SJSA1 (cell line): ENCODE measurements at places on chromosomes 2 and 18. TPM values are rescaled to one million over a fixed set of nuclear protein-coding genes. Genes with fewer than 3 reads are reported as not detected.
A peak's percentile ranks its signal among the peaks of the same experiment; 100 is the strongest.

- no peak for DNase-seq
Observed at GRCh38 chr18:57784034-57784800, 18.9 kb downstream of the ATP8B1 start.

The UGT1A4 gene
- not detected in 2 replicates for total RNA-seq

DNA sequence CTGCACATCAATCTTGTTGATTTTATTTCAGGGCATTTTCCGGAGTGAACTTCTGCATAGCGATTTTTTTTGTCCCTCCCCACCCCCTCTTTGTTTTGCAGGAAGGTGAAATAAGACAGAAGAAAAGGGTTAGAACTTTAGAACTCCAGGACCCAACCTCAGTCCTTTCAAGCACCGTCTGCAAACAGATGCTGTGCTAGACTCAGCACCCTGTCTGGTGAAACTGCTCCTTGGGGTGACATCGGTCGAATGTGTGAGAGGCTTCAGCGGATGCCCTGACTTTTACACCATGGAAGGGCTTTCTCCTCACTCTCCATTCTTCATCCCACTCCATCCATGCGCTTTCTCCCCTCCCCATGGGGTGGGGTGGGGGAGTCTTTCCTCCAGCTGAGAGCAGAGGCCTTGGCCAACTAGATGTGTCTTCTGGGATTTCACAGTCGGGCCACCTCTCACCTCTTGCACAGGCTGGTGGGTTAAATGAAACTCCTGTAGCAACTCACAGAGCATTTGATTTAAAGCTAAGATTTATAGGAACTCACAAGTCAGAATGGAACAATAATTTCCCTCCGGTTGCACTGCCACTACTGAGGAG lies 43.3 kb upstream of the EDAR start:
- no peak for DNase-seq

GRCh38 chr2:20197192-20197591 lies 27.7 kb downstream of the SDC1 start:
- no peak for DNase-seq

DNA sequence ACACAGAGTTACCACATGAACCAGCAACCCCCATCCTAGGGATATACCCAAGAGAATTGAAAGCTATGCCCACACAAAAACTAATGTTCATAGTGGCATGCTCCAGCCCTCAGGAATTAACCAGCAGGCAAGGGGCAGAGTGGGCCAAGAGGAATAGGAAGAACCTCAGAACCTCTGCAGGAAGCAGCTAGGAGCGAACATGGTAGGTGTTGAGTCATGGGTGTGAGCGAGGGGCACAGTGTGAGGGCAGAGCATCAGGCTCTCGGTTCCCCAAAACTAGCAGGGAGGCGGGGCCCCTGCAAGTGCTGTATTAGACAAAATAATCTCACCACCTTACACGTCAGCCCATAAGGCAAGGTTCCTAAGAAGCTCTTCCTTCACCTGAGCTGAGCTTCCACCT lies 5.6 kb upstream of the RUFY4 start:
- DNase-seq = no peak

GRCh38 chr2:68464651-68465050 lies 2.4 kb downstream of the FBXO48 start:
- no peak for DNase-seq

- no peak for DNase-seq
Observed at GRCh38 chr2:132253496-132254305, 91.9 kb upstream of the ANKRD30BL start.

The GCG gene
- not detected in 2 replicates for total RNA-seq

DNA sequence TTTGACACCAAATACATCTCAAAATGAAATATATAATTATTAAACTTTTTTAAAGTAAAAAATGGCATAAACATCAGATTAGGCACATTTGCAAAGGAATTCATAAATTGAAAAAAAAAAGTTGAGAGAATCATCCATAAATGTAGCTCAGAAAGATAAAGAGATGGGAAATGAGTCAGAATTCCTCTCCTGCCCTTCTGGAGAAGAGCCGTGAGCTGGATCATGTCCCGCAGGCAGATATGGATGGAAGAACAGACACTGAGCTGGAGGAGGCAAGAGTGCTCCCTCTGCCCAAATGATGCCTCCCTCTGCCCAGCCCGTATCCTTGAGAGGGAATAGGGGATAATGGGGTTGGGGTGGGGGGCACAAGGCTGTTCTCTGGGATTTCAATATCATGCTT lies 190.9 kb downstream of the TFCP2L1 start:
- DNase-seq = no peak

GRCh38 chr18:63063171-63063570 lies 256.4 kb downstream of the BCL2 start:
- peak; percentile 84 for DNase-seq

- no peak for DNase-seq
Observed at GRCh38 chr2:104969564-104969963, 68.3 kb upstream of the MRPS9 start.

The ANXA4 gene
- 9.6 and 18.2 TPM in 2 replicates for total RNA-seq

The ALPI gene
- not detected in 2 replicates for total RNA-seq

GRCh38 chr2:229408356-229408755 lies 137.3 kb upstream of the PID1 start:
- peak; percentile 78 for DNase-seq

GRCh38 chr2:18645315-18645714 lies 55.9 kb upstream of the NT5C1B start:
- DNase-seq = no peak

GRCh38 chr2:197890168-197890567 lies 85.8 kb downstream of the PLCL1 start:
- no peak for DNase-seq

DNA sequence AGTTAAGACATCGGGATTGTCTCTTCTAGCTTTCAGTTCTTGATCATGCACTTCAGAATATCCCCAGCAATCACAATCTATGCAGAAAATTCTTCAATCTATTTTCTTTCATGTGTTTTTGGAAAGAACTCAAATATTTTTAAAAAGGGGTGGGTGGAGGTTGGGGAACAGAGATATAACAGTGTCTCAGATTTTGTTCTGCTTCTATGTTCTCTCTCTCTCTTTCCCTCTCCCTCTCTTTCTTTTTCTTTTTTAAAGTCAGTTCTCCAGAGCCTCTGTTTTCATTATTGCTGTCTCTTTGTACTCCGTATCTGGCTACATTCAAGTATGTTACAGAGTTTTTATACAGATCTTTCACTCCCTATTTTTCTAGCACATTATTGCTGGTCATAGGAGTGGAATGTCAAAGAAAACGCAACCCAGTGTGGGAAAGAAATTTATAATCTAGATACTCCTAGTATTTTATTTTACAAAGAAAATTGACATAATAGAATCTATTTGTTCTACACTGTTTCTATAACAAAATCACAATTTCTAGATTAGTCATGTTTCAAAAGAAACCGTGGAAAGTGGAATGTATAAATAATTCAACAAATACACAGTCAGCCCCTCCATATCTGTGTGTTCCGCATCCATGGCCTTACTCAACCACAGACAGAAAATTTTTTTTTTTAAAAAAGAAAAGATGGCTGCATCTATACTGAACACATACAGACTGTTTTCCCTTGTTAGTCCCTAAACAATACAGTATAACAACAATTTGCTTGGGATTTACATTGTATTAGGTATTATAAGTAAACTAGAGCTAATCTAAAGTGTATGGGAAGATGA lies 11.2 kb upstream of the NEMP2 start:
- DNase-seq = no peak

The SCN9A gene
- total RNA-seq = 11.5 and 19.9 TPM in 2 replicates

GRCh38 chr18:50992351-50992762 lies 24.5 kb downstream of the ELAC1 start:
- DNase-seq = no peak

GRCh38 chr18:5640939-5641338 lies 97.1 kb upstream of the EPB41L3 start:
- no peak for DNase-seq

- DNase-seq = no peak
Observed at GRCh38 chr2:171173087-171173486, 12.4 kb upstream of the TLK1 start.

DNA sequence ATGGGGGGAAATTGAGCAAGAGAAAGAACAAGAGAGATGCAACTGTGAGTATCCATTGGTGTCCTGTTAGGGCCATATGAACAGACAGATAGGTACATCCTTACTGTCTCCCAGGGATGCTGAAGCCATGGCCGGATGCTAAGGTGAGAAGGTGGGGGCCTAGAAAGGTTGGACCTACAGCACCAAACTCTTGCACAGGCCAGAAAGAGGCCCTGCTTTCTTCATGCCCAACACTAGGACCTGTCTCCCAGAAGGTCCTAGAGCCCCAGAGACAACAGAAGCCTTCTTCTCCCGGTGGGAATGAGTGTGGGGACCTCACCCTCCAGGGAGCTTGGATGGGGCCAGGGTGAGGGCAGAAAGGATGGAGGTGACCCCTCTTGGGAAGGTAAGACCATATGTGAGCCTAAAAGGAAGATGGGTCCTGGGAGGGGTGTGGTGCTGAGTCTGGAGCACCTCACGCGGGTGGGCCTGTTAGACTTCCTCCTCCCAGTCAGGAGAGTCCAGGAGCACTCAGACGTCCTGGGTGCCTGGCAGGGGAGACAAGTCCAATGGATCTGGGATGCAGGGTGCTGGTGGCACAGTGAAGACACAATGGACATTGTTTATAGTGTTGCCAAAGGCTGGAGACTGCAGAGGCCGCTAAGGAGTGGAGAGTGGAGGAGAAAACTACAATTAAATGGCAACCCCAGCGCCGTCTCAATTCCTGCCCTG lies 265.3 kb downstream of the CYP26B1 start:
- DNase-seq = no peak

The POTEJ gene
- total RNA-seq = not detected in 2 replicates

DNA sequence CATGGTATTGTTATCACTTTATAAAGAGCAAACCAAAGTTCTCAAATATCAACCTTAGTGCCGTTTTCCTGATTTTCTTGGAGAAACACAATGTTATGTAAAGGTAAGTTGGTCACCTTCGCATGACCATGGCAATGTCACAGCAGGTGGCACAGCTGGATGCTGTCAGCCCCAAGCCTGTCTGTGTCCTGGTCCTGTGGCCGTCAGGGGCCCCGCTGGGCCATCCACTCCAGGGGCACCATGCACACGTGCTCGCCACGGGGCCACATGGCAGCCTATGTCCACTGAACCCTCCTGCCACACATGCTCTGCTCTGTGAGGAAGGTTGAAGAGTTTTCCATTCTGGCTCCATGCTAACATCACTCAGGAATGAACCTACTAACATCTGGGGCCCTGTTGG lies 85.9 kb downstream of the EIPR1 start:
- DNase-seq = no peak

DNA sequence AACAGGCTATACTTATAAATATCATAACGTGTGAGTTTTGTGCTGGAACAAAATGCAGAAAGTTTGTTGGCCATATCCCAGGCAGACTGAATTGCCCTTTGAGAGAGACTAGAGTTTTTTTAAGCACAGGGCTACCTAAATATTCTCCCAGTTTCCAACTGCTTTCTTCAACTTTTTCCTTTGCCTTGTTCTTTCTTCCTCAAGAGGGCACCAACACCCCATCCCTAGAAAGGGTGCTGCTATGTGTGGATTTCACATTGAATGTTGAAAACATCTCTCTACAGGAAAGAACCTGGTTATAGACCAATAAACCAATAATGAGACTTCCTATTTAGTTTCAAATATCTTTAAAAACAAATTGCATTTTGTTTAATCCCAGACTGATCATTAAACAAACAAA lies 87.9 kb downstream of the ICOS start:
- peak; percentile 12 for DNase-seq

The METAP1D gene
- total RNA-seq = 6.3 and 11.3 TPM in 2 replicates

The SLC9A4 gene
- not detected in 2 replicates for total RNA-seq

The TNFAIP6 gene
- total RNA-seq = 1.3 and 1.5 TPM in 2 replicates

DNA sequence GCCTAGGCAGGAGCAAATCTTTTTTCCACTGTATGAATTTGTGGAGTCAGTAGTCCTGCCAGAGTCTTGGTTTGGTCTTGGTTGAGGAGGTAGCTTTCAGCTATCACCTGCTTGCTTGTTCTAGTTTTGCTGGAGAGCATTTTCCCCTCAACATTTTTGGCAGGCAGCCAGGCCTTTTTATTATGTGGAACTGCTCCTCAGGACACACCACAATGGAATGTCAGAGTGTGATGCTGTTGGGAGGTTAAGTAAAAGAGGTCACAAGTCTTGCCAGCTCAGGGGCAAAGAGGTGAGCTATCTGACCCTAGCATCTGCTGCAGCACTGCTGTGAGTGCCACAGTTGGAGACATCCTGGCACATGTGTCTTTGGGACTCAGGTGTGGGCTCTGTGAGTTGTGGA lies 258.0 kb downstream of the CNTNAP5 start:
- DNase-seq = no peak

- peak; percentile 87 for DNase-seq
Observed at GRCh38 chr2:230956827-230957755, 32.0 kb upstream of the GPR55 start.

The LAMA1 gene
- 5.2 and 6.4 TPM in 2 replicates for total RNA-seq

The CBLN2 gene
- total RNA-seq = not detected in 2 replicates

GRCh38 chr2:187915810-187916209 lies 361.6 kb upstream of the TFPI start:
- no peak for DNase-seq

The RPRM gene
- total RNA-seq = not detected in 2 replicates

The CRYGC gene
- total RNA-seq = not detected in 2 replicates
